RWPE1 (cell line): ENCODE measurements at places on chromosomes 16 and 17.

DNA sequence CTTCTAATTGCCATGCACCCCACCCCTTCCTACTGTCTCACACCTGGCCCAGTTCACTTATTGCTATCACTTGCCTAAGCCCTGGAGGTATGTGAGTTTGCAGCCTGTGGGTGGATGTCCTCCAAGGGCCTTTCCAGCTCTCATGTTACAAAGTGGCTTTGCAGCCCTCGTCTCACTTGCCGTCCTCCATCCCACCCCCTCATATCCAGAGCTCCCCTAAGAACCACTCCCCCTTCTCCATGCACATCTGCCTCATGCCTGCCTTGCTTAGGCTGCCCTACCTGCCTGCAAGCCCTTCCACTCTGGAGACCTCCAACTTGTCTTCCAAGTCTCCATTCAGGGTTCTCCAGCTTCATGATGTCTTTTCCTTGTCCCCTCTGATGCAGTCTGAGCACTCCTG is 119.4 kb upstream of the NLRP1 start:
- DNase-seq, result no peak

- DNase-seq, result peak; percentile 88
These were observed 700 bp downstream of the MFAP4 start for GRCh38 chr17:19386051-19386929.

GRCh38 chr17:75913537-75914210 is 9.0 kb upstream of the MRPL38 start:
- DNase-seq, result no peak

DNA sequence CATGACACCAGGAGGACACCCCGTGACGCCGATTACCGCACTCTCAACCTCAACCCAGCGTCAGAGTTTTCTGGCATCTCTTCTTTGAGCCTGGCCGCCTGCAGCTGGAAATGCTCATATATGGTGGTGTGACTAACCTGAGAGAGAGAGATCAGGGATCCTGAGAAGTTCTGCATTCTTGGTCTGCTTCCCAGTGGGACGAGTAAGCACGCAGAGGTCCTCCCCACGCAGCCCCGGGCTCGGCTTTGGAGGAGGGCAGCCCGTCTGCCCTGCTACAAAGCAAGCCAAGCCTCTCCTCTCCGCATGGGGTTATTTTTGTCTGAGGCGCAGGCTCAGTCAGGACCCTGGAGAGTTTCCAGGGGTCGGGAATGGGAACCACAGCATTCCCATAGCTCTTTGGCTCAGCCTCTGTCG is 16.5 kb downstream of the CRISPLD2 start:
- DNase-seq, result peak; percentile 81

GRCh38 chr17:20275653-20276052 is 191.7 kb downstream of the LGALS9B start:
- no peak for DNase-seq

DNA sequence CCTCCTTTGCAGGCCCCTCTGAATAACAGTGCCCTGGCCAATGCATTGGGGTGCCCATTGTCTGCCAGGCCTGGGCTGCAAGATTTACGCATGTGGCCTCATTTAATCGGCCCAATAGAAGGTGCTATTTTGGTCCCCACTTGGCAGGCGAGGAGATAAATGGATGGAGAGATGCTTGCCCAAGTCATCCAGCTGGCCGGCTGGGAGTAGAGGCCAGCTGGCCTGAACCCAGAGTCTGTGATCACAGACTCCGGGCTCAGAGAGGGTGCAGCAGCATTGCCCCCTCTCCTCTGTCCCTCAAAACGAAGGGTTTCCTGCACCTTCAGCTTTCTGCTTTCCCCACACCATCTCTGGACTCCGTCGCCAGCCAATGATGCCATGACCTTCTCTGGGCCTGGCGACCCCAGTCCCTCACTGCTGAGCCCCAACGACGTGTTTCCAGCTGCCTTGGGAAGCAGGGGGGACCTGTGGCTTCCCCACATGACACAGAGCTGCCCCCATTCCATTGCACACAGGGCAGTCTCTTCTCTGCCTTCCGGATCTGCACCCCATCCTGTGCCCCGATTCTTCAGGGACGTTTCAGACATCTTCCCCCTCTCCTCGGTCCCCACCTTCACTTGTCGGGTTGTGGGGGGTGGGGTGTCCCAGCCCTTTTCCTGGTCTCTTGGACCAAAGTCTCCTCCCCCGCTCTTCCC is 3.5 kb upstream of the ADGRG1 start:
- no peak for DNase-seq

- DNase-seq, result no peak
These were observed 992 bp downstream of the NLRC3 start for GRCh38 chr16:3576211-3576610.

- no peak for DNase-seq
These were observed 479.3 kb upstream of the ZFHX3 start for GRCh38 chr16:73527187-73527586.

- DNase-seq, result no peak
These were observed 1.6 kb upstream of the DHRS11 start for GRCh38 chr17:36590082-36590481.

- DNase-seq, result no peak
These were observed 3.1 kb upstream of the PERCC1 start for GRCh38 chr16:1427473-1428461.

GRCh38 chr16:19017179-19017578 is 33.4 kb downstream of the TMC7 start:
- no peak for DNase-seq

DNA sequence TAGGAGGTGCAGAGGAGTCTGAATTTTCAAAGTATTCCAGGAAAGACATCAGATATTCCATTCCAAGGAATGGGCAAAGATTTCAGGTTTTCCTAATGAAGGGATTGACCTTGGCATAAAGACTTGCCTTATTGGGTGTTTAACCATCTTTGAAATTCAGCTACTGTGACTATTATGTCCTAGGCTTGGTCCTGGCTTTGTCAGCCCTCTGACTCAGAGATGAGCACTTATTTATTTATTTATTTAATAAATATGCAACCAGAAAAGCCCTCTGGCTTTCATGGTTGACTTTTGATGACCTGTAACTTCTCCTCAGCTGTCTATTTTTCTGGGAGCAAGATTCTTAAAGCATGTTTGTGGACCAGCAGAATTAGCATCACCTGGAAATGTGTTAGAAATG is 455.1 kb downstream of the KIF2B start:
- no peak for DNase-seq

DNA sequence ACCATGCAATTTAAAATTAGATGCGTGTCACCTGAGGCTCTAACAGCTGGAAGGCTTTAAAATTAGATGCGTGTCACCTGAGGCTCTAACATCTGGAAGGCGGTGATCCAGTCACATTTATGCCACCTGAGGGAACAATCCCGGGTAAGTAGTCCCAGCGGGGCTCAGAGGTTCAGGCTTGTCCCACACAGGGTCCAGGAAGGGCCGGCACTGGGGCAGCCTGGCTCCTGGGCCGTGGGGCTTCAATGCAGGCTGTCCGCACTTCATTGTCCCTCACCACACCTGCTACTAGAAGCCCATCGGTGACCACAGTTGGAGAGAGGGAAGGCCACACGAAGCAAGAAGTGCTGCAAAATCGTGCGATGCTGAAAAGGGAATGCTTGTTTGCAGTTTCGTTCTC is 15.4 kb upstream of the ADCY9 start:
- no peak for DNase-seq

DNA sequence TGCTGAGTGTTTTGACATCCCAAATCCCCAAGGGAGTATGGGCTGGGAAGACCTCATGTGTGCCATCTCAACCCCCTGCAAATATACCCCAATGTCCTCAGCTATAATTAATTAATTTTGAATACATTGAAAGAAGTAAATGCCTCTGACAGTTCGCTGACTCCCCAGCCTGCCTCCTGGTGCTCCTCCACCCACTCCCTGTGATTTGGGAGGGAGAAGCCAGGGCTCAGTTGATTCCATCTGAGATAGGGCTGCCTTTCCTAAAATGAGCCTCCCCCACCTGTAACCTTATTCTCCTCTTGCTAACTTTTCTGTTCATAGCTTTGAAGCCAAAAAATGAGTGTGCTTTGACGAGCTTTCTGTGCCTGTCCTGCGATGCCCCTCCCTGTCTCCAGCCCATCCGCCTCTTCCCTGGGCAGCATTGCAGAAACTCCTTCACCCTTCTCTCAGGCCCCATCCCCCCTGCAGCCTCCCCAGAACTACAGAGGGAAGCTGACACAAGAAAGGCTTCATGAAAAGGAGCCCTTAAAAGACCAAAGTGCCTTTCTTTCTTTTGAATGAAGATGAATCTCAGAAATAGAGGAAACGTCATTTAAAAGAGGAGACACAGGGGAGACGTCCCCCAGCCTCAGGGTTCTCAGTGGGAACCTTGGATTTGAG is 70.3 kb downstream of the HLF start:
- DNase-seq, result no peak

DNA sequence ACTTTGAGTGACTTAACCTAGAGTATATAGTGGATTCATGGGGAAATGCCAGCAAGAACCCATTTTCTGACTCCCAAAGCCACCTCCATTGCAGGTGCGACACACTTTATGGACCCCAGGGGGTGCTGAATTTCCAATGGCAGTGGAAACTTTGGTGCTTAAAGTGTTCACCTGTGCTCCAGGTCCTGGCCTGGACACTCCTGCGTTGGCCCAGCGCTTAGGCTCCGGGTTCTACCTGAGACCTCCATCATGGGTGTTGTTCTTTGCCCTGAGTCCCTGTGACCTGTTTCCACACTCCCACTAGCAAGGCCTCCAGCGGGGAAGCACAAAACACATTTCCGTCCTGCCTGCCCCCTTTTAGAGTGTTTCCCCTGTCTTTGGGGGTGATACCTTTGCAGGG is 3.0 kb downstream of the CCNF start:
- no peak for DNase-seq

GRCh38 chr17:32739722-32740121 is 137.2 kb downstream of the MYO1D start:
- no peak for DNase-seq

- DNase-seq, result no peak
These were observed 4.7 kb downstream of the VASN start for GRCh38 chr16:4376126-4376892.

- peak; percentile 64 for DNase-seq
These were observed 82.2 kb downstream of the PLXDC1 start for GRCh38 chr17:39069114-39069756.

- peak; percentile 16 for DNase-seq
These were observed 349.2 kb upstream of the SALL1 start for GRCh38 chr16:51500306-51500705.

DNA sequence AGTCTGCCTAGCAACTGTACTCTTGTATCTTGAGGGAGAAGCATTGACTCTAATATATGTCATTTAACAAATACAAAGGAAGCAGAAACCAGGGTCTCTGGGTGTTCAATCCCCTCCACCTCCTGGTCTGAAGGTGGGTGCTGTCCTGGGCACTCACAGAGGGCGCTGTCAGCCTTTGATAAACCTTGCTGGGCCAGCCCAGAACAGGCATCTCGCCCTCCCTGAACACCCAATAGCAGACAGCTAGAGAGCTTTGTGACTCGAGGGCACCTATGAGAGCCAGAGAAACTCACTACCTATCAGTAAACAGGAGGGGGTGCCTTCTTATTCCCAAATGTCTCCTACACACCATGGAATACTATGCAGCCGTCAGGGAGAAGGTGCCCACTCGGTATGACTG is 6.4 kb upstream of the PIPOX start:
- no peak for DNase-seq

- DNase-seq, result no peak
These were observed 22.1 kb upstream of the PITPNM3 start for GRCh38 chr17:6578491-6578890.

DNA sequence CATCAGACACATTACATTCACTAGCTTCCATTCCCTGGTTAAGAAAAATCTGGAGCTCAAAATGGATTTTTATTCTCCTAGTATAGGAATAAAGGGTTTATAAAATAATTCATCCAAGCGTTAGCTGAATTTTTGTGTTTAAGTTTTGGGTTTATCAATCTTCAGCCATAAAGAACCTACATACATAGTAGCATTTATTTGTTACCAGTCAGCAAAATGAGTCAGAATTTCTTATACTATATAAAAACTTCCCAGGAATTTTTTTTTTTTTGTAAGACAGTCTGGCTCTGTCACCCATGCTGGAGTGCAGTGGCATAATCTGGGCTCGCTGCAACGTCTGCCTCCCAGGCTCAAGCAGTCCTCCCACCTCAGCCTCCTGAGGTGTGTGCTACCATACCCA is 40.2 kb upstream of the SLC12A3 start:
- DNase-seq, result no peak

- DNase-seq, result no peak
These were observed 5.6 kb downstream of the ERAL1 start for GRCh38 chr17:28860363-28860808.

- peak; percentile 76 for DNase-seq
These were observed 13.0 kb upstream of the SPNS3 start for GRCh38 chr17:4420692-4421131.

DNA sequence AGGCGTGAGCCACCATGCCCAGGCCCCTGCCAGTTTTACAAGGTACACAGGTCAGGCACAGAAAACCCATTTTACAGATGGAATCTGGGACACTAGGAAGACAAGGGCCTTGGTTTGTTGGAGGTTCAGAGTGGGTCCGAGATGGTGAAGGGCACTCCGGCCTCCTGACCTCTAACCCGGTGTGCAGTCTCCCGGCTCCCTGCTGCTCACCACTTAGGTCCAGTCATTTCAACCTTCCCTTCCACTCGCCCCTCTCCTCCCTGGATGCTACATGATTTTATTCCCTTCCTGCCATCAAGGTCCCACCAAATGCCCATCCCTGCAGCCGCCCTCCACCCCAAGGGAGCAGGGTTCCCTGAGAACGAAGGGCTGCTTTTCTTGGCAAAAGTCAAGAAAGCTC is 8.7 kb downstream of the ITGAX start:
- no peak for DNase-seq

GRCh38 chr17:28716740-28717577 is 709 bp downstream of the RAB34 start:
- DNase-seq, result no peak

DNA sequence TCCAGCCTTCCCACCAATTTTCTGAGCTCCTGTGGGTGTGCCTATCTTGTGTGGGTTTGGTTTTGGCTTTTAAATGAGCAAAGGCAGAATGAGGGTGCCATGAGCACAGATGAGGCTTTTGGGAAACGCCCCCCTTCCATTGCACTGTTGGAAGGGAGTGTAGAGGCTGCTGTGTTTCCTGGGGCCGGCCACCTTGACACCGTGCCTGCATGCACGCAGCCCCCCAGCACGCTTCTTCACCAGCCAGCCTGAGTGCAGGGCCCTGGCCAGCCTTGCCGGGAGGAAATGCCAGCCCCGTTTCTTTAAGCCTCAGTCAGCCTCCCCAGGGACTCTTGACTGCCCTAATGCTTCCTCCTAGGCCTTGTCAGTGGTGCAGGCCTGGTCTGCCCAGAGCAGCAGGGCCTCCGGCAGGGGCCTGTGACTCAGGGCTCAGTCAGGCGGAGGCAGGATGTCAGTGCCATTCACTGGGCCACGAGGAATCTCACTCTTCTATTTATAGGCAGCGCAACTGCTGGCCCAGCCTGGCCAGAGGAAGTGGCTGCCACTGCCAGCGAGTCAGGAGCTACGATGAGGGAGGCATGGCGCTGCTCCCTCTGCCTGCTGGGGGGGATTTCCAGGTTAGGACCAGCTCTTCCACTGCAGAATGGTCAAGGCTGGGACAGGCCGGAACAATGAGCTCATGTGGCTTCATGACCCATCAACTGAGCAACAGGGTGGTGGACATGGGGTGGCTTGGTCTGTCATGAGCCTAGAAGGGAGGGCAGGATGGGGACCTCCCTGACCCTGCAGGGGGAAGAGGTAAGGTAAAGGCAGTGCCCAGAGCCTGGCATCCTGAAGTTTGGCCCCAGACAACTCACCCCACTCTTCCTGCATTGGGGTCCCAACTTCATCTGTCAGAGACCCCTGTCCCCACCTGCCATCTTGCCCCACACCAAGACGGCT is 205.2 kb downstream of the RAB11FIP4 start:
- peak; percentile 93 for DNase-seq

- DNase-seq, result no peak
These were observed 208.9 kb upstream of the CHMP6 start for GRCh38 chr17:80782536-80783427.

GRCh38 chr17:45123930-45124796 is 8.2 kb downstream of the PLCD3 start:
- peak; percentile 88 for DNase-seq
